ENCODE measurements at places on chromosomes 3 and 15.

- no peak for DNase-seq
Measured at GRCh38 chr3:131733086-131733841, 230.5 kb upstream of the MRPL3 start.

GRCh38 chr15:40875991-40876730 lies 2.1 kb upstream of the RHOV start:
- no peak for DNase-seq

- DNase-seq: no peak
Measured at GRCh38 chr3:149646181-149646766, 11.6 kb downstream of the WWTR1 start.

DNA sequence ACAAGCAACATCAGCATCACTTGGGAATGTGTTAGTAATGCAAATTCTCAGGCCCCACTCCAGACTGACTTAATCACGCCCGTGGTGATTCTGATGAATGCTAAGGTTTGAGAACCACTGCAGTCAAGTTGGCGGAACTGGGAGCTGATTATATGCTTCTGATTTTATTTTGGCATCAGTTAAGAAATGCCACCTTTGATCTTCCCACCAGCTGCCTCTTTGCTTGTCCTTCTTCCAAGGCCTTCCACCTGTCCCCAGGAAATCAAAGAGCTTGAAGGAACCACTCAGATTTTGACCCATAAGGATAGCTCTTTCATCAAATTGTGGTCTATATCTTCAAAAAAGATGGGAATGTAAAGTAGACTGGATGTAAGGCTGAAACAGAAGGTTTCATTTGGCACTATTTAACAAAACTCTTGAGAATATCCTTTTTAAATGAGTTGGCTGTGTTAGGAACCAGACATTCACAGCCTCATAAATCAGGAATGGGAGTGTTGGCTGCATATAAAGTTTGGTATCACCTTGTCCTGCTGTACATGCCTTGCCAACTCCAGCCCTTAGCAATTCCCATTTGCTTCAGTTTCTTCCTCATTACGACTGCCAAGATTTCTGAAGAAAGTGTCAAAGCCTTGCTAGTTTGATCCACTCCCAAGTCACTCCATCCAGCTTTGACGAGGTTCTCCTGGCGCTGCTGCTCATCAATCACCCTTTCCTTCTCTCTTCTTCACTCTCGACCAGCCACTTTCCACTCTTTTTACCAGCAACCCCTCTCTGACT lies 125.8 kb upstream of the NPHP3 start:
- no peak for DNase-seq

DNA sequence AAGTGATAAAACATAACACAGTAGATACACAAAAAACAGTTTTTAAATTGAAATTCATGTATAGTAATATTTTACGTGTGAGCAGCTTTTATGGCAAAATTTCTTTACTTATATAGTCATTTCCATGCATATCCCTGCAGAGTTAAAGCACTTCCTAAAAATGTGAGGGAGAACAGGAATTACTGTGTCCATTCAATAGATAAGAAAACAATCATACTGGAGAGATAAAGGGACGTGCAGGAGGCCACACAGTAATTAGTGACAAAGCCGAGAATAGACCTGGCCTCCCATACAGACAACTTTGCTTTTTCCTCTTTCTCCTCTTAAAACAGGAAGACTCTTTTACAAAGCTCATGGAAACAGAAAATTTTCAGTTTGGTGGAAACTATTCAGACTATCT lies 247.5 kb downstream of the CDIN1 start:
- peak; percentile 24 for DNase-seq

DNA sequence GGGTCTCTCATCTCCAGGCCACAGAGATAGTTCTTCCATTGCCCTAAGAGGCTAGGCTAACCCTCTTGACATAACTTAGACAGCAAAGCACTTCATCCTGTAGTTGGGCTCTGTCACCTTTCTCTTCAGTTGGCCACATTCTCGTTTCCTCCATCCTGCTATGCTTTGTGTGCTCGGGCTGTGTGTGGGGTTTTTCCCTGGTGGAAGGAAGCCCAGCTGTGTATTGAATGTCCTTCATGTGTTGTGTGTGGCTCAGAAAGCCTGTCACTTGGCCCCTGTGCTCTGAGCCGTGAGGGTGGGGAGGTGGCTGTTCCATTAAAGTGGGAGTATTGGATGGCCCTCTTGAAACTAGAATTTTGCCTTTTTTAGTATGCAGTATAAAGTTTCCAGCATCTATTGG lies 8.8 kb upstream of the EXOG start:
- DNase-seq: no peak

- DNase-seq: no peak
Measured at GRCh38 chr3:58518291-58518789, 18.6 kb downstream of the ACOX2 start.

- DNase-seq: no peak
Measured at GRCh38 chr3:58482917-58483636, 8.8 kb upstream of the KCTD6 start.

GRCh38 chr3:20186600-20187004 lies 596 bp upstream of the SGO1 start:
- peak; percentile 11 for DNase-seq

GRCh38 chr3:32340039-32340438 lies 51.6 kb upstream of the CMTM7 start:
- peak; percentile 66 for DNase-seq

DNA sequence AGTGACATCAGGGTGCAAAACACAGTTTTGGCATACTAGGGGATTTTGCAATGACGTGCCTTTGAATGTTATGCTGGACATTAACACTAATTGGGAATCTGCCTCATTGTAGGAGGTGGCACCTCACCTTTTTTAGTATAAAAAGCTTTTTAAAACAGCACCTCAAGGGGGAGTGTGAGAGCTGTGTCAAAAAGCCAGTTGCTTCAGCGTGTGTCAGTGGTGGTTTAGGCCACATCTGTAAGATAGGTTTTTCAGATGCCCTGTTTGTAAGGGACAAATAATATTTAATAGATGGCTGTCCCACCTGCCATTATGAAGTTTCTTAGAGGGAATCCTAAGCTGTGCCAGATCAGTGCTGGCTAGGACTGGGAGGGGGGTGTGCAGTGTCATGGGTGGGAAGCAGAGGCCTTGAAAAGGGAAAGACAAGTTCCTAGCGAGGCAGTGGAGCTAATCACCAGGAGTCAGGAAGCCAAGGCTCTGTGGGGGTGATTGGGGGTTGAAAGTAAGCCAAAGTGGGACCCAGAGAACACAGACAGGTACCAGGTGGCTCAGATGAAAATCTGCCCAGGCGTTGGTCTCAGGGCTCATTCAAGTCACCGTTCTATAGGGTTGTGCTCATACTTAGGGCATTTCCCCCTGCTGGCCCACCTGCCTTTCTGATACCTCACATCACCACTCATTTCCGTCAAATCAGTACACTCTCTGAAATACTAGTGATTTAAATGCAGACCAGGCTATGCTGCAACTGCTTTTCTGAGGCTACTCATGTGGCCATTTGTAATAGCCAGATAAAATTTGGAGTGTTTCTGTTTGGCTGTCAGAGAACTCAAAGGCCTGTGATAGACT lies 120.5 kb downstream of the BBX start:
- peak; percentile 24 for DNase-seq

DNA sequence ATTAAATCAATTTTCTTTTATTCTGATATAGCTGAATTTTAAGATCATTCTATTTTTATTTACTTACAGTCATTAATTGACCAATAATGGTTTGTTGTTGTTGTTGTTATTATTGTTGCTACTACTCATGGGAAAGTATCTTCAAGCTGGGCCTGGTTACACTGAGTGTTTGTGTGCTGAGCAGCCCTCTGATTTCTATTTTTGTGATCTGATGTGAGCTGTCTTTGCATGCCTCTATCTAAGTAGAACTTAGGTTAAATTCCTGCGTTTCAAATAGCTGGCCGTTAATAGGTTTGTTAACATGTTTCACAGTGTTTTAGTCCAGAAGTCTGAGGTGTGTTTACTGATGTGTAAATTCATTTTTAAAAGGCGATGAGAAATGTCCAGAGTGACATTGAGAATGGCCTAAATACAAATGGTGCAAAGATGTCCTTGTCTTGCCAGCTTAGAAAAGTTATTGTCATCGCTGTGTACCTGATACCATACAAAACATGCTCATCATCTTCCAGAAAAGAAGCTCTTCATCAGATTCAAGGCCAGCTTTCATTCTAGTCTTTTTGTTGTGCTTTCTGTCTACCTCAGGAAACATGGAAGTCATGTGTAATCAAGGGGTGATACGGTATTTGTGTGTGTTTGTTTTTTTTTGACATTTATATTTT lies 15.8 kb downstream of the ARIH2 start:
- DNase-seq: no peak

GRCh38 chr3:122025296-122025695 lies 3.2 kb upstream of the ILDR1 start:
- no peak for DNase-seq

GRCh38 chr3:50450209-50450921 lies 53.1 kb downstream of the CACNA2D2 start:
- DNase-seq: no peak

- no peak for DNase-seq
Measured at GRCh38 chr3:112649478-112649735, 8.5 kb upstream of the CCDC80 start.

DNA sequence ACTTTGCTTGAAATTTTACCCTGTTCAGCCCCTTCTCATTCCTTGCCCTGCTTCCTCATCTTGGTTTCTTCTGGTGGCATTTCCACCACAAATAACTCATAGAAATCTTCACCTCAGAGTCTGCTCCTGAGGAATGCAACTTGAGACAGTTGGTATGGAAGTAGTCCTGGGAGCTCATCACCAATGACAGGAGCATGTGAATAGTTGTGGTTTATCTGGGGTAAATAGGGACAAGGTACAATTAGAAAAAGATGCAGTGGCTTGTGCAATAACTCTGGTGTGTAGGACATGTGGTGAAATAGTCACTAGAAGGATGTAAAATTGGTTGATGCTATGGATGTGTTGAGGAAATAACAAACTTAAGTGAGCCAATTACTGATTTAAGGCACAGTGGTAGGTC lies 72.7 kb upstream of the CHRNA7 start:
- no peak for DNase-seq

DNA sequence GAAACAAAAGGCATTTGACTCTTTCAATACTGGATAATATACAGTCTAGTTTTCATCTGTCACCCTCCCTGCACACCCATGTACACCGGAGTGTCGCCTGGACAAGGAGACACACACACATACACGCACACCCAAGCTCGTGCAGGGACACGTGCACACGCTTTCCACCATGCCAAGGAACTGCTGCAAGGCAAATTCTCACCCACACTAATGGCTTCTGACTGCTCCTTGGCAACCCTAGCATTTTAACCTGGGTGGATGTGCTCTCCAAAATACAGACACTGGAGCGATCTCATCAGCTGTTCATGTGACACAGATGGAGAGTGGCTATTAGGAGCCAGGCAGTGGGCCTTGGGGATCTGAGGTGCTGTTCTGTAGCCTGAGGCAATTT lies 61.6 kb downstream of the MEIS2 start:
- DNase-seq: peak; percentile 83

DNA sequence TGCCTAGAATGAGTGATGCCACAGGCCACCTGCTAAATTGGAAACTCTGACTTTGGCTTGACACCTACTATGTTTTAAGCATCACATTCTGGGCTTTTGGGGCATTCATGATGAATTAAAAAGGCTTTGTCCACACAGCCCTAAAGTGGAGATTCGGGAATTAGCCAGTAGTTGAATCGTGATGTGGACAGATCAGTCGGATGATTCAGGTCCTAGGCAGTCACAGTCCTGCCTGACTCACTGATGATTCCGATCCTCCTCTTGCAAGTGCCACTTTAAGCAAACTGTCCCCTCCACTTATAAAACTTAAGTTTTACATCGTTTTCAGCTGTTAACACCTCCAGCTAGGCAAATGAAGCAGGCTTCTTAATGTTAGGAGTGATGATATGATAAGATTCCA lies 75.3 kb downstream of the SYNPR start:
- DNase-seq: no peak

- no peak for DNase-seq
Measured at GRCh38 chr3:57031631-57032541, 28.6 kb upstream of the SPATA12 start.

GRCh38 chr15:63436872-63437375 lies 55.3 kb upstream of the CA12 start:
- DNase-seq: peak; percentile 83

- DNase-seq: no peak
Measured at GRCh38 chr15:58399739-58400138, 32.1 kb upstream of the LIPC start.

DNA sequence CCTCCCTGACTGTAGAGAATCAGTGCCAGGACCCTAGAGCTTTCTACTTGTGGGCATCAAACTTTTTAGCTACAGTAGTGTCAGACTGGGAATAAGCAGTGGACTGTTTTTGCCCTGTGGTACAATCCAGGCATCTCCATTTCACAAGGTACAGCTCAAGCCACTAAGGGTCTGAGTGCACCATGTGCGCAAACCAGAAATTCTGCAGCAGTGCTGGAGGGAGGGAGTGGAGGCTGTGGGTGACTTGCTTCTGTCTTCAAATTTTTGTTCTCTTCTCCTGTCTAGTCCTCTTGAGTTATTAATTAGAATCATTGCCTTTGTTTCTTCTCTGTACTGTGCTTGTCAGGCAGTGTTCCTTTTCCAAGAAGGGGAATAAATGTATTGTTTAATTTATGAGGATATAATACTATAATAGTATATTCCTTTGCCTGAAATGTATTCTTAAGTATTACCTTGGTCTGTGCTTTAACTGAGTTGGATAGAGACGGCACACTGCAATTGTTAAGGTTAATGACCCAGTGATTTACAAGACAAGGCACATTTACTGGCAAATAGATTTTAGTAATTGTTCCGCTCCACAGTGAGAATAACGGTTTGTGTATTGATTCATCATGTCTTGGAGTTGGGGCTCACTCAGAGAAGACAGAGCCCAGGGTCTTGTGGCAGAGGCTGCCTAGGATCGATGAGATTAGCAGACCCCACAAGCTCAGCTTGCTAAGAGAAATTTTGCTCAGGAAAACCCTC lies 390.6 kb upstream of the CFAP20DC start:
- DNase-seq: peak; percentile 42

DNA sequence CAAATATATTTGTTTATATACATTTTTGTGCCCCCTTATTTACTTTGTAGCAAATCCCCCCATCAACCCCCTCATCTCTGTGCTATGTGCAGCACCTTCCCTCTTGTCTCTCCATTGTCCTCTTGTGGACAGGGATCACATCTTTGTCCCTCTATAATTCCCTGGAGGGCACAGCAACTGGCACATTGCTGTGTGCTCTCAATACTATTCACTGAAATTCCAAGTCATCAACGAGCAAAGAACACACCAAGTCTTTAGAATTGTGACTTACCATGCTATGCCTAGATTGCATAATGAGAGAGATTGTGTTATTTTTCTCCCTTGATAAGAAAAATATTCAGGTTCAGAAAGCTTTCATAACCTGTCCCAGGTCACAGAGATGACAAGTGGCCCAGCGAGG lies 54.6 kb upstream of the ACAN start:
- DNase-seq: no peak

GRCh38 chr3:40780291-40780924 lies 255.6 kb downstream of the ZNF621 start:
- peak; percentile 38 for DNase-seq

- no peak for DNase-seq
Measured at GRCh38 chr3:59482684-59483083, 432.9 kb upstream of the CFAP20DC start.

DNA sequence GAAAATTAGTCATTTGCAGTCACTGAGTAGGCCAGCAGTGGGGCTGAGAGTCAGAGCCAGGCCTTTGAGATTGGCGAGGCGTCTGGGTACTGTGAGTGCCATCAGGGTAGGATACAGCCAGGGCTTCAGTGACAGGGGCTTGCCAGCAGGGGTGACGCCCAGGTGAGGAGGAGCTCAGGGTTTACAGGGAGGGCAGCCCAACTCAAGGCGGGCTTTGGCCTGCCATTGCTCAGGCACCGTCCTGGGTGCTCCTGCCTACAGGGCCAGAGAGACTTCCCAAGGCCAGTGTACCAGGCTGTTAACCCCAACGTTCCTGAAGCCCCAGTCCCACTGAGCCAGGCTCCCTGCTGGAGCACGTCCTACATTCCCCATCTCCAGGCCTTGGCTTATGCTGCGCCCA lies 152.0 kb downstream of the FBLN2 start:
- DNase-seq: no peak
